ENCODE measurements at places on chromosomes 6 and 20. TPM values are rescaled to one million over a fixed set of nuclear protein-coding genes. Genes with fewer than 3 reads are reported as not detected.

DNA sequence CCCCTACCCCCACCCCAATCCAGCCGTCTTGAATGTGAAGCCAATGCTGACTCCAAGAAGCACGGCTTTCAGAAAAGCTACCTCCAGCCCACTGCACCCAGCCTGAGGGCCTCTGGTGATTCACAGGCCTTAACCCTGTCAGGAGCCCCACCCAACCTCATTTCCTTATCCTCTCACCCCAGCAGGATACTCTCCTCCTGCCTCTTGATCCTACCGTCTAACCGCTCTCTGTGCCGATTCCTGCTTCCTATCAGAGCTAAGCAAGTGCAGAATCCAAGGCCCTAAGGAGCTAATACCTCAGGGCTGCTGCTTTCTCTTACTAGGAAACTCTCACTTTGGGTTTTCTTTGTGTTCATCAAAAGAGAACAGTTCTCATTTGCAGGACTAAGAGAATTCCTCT is 47.2 kb downstream of the TRERF1 start:
- DNase-seq: peak; percentile 84
- H3K4me1 ChIP-seq: peaks cover 6% of the 10 kb centered on the region
- no peaks in the 10 kb centered on the region for H3K36me3 ChIP-seq
- H3K4me3 ChIP-seq: no peak overlapping the region

- DNase-seq: no peak
- no peaks in the 10 kb centered on the region for H3K27me3 ChIP-seq
- no peaks in the 10 kb centered on the region for H3K36me3 ChIP-seq
- H3K4me3 ChIP-seq: no peak overlapping the region
These were observed 23.8 kb downstream of the ANKS1A start for GRCh38 chr6:34912715-34913464.

ERVFRD-1 gene
- 0.04 TPM for total RNA-seq

MUCL3 gene
- not detected for total RNA-seq
